ENCODE measurements at places on chromosomes 7 and 10. TPM values are rescaled to one million over a fixed set of nuclear protein-coding genes. Genes with fewer than 3 reads are reported as not detected.

Gene NKX2-3
- total RNA-seq, result 0.19 TPM

Gene SLC26A3
- not detected for total RNA-seq

Gene CYP2C18
- not detected for total RNA-seq

Gene PDK4
- 331 TPM for total RNA-seq

Gene URGCP
- total RNA-seq, result 44.3 TPM

Gene TYSND1
- total RNA-seq, result 24.4 TPM

Gene SPOCK2
- 0.05 TPM for total RNA-seq

Gene MMP21
- total RNA-seq, result not detected

Gene C10orf90
- 89.9 TPM for total RNA-seq

Gene NME8
- total RNA-seq, result not detected

Gene PNLIPRP2
- total RNA-seq, result 0.34 TPM

Gene WEE2
- not detected for total RNA-seq

Gene SYT15
- total RNA-seq, result not detected

Data from SK-MEL-5 (cell line).